ENCODE measurements at places on chromosomes 6 and 20.

GRCh38 chr6:32118782-32119628 lies 9.0 kb downstream of the ATF6B start:
- no peak for DNase-seq

- DNase-seq: no peak
Observed at GRCh38 chr6:25485821-25486534, 166.0 kb upstream of the SCGN start.

DNA sequence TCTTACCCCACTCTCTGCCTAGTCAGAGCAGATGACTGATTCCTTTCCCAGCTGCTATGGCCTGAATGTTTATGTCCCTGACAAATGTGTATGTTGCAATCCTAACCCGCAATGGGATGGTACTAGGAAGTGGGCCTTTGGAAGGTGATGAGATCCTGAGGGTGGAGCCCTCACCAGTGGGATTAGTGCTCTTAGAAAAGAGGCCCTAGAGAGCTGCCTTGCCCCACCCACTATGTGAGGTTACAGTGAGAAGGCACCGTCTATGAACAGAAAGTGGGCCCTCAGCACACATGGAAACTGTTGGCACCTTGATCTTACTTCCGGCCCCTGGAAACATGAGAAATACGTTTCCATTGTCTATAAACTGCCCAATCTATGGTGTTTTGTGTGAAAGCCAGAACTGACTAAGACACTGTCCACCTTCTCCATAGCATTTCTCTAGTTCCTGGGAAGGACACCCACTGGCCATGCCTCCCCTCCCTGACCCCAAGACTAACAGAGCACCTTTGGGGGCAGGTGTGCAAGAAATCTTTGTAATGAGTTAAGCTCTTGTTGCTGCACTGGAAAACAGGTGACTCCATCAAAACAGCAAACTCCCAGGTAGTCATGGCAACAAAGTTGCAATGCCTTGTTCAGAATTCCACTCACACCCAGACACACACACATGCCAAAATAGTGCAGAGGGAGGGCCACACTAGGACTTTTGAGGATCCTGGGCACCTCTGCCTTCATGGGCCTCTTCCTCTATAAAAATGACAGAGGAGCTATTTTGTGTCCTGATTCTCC lies 16.2 kb downstream of the GABRR2 start:
- no peak for DNase-seq

- no peak for DNase-seq
Observed at GRCh38 chr6:20340068-20340848, 61.4 kb upstream of the E2F3 start.

- no peak for DNase-seq
Observed at GRCh38 chr6:90100059-90100665, 196.5 kb downstream of the BACH2 start.

DNA sequence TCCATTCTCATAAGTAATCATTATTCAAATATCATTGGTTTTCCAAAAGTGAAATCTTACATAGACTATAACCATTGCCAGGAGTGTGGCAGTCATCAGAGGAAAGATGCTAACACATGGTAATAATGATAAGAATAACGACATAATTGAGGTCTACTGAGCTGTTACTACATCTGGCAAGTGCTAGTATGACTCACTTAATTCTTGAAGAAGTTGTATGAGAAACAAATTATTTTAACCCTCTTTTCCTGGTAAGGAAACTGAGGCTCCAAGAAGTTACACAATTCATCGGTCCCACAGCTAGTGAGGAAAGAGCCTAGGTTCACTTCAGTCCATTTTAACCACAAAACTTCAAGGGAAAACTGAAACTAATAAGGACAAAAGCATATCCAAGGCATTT lies 335.6 kb upstream of the BTBD3 start:
- DNase-seq: no peak

DNA sequence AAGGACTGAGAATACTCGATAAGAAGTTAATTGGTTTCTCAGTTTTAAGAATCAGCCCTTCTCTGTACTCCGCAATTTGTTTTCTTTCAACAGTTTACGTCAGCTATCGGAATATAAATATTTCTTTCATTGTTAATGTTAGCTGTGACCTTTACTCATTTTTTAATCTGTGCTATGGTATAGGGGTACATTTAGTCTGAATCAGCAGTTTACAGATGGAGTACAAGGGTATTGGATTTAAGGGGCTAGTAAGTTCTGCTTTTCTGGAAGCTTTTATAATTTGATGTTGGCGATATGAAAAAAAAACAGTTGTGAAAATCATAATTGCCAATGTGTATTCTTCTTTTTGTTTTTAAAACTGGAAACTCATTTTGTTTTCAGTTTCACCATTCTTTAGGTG lies 23.0 kb downstream of the FAM135A start:
- DNase-seq: no peak

DNA sequence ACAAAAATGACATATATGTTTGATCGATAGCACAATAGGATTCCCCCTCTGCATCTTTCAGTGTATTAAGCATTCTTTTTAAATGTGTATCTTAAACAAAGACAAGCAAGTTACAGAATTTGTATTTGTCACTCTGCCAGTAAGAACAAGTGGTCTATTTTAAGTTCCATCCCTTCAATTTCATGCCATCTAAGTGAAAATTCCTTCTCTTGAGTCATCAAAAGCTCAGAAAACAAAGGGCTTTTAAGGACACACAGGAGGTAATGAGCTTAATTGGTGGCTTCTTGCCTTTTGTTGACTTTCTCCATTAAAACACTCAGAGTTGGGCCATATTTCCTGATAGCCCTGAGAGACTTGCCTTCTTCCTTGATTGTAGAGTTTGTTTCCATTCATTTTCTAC lies 547.8 kb downstream of the TENT5A start:
- DNase-seq: no peak

DNA sequence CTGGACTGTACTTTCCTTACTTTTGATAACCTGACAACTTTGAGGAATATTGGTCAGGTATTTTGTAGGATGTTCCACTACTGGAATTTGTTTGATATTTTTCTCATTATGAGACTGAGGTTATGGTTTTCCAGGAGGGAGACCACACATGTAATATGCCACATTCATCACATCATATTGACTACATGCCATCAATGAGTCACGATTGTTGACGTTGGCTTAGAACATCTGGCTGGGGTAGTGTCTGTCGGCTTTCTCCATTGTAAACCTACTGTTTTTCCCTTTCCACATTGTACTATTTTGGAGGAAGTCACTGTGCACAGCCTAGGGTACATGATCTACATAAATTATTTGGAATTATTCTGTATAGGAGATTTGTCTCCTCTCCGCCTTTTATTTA lies 1.4 kb upstream of the STX11 start:
- no peak for DNase-seq

DNA sequence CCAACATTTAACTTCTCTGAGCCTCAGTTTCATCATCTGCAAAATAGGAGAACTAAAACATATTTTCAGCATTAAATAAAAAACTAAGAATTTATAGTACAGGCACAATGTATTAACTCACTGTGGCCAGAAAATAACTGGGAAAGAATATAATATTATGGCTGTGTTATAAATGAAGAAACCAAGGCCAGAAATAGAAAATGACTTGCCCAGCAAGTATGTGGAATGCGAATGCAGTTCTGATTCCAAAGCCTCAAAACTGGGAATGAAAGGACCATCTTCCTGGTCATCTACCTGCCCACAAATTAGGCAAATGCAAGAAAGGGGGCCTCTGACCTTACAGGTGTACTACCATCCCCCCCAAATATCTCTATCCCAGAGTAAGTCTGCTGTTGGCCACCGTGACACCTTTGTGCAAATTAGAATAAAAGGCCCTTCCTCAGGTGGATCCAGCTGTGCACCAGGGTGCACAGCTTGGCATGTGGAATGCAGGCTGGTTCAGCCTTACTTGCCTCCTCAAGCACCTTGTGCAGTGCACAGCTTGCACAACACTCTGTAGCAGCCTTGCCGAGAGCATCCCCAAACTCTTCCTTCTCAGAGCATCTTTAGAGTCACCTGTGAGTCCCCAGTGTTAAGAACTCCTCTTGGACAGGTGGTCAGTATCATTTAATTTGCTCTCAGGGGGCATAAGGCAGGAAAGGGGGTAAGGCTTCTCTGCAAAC lies 4.4 kb downstream of the SLC13A3 start:
- DNase-seq: no peak

All from iPS DF 6.9 (cell line).